ENCODE measurements at places on chromosomes 5 and 9.

GRCh38 chr9:93587284-93587650 is 10.9 kb downstream of the PHF2 start:
- no peak for DNase-seq

- DNase-seq: no peak
Observed at GRCh38 chr9:1018121-1018520, 32.0 kb upstream of the DMRT2 start.

DNA sequence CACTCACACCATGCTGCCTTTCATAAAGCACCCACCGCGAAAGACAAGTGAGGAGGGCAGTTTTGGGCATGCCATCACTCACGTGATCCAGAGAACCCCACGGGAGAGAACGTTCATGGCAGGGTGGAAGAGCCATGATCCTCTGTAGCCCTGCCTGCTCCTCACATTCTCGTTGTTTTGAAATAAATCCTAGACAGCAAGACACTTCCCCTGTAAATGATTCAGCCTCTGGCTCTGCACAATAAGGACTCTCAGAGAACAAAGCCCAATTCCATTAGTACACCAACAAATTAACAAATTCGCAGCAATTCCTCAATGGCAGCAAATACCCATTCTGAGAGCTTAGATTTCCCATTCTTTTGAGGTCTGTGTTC is 71.5 kb downstream of the WNK2 start:
- DNase-seq: no peak

DNA sequence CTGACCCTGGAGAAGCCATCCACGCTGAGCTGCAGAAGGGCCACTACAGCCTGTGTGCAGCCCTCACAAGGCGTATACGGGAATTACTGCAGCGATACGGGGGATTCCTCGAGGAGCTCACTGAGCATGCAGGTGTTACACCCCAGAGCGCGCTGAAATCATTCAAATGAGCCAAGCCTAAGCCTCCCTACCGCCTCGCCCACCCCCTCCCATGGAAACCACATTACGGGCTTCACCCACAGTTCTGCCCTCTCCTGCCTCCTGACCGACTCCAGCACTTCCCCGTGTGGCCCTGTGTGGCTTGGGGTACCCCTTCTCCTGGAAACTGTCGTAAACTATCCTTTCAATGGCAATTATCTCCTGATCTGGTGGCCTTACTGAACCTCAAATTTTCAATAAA is 13.3 kb downstream of the SURF6 start:
- no peak for DNase-seq

DNA sequence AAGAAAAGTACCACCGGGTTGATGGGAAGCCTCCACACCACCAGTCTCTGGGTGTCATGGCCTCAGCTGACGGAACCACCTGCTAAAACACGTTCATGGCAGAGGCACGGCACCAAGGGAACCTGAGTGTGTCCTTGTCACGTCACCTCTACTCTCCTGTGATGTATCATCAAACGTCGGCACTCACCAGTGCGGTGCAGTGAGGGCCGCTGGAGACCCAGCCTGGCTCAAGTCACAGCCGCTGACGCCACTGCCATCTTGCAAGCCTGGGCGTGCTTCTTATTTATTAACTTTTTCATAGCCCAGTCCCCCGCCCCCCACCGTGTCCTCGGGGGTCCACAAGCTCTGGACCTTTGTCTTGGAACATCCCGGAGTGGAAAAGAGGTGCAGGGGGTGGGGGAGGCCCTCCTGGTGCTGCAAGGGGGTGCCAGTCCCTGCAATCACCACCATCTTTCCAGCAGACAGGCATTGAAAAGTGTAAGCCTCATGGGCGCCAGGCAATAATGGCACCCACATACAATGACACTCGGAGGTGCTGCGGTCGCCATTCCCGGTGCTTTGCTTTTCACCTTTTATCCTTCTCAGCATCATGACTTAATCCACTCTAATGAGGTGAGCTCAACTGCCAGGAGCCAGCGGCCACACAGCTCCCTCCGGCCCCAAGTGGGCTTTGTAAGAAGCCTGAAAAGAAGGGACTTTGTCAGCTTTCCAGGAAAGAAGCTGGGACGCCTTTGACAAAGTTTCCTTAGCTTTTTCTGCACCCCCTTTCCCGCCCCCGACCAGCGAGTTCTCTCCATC is 202.3 kb upstream of the IRX1 start:
- no peak for DNase-seq

GRCh38 chr9:84772511-84772910 is 103.0 kb downstream of the NTRK2 start:
- DNase-seq: no peak

GRCh38 chr5:136080113-136080482 is 51.3 kb downstream of the TGFBI start:
- no peak for DNase-seq

DNA sequence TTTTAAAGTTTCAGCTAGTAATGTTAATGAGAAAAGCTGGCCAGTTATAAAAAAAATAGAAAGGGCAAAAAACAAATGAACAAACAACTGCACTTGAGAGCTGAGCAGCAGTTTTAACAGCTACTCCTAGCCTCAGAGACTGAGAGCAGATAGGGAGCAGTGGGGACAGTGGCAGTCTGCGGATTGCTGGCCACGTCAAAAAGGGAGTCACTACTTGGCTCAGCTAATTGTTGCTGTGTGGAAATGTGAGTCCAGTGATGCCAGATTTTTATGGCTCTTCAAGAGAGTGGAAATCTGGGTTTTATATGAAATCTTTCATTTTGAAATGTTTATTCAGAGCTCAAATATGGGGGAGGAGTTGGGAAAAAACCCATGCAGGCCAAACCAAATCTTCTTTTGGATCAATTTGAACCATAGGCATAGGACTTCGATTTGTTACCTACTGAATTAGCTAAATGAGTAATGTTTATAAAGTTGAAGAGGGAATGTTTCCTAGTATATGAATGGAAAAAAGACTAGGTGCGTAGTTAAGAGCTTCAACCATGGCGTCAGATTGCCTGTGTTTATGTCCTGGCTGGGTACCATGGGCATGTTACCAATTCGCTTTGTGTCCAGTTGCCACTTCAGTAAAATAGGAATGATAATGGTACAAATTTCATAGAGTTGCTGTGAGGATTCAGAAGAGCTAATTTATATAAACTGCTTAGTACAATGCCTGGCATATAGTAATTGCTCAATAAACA is 102.1 kb downstream of the PAM start:
- DNase-seq: no peak

DNA sequence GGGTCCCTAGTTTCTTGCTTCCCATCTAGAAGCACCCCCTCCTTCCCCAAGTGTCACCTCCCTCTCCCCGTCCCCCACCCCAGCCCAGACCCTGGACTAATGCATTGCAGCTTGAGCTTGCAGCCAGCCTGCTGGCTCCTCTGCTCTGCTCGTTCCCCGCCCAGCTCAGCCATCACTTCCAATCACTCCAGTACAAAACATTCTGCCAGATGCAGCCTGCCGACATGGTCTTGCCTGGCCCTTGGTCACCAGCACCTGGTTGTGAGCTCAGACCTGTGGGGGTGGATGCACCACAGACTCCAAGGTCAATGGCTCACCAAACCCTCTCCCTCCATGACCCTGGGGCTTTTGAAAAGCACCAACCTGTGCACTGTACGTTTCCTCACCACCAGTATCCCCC is 172.9 kb upstream of the SMIM23 start:
- DNase-seq: no peak

- no peak for DNase-seq
Observed at GRCh38 chr5:174680901-174681565, 43.3 kb upstream of the MSX2 start.

DNA sequence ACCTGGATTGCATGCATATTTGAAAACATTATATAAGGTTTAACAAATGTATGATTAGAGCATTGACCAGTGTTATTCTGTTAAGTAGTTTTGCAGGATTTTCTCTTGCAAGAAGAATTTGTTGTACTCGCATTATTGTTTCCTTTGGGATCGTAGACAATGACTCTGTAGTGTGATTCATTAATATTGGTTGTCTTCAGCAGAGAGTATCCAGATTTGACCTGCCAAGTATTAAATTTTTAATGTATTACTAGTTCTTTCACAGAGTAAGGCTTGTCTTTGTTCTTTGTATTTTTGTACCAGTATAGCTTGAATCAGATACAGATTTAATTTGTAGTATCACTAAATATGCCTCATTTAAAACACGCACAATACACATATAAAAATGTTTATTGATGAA is 155.0 kb downstream of the PBX3 start:
- DNase-seq: no peak

GRCh38 chr9:120569556-120569955 is 10.4 kb downstream of the CDK5RAP2 start:
- DNase-seq: no peak

DNA sequence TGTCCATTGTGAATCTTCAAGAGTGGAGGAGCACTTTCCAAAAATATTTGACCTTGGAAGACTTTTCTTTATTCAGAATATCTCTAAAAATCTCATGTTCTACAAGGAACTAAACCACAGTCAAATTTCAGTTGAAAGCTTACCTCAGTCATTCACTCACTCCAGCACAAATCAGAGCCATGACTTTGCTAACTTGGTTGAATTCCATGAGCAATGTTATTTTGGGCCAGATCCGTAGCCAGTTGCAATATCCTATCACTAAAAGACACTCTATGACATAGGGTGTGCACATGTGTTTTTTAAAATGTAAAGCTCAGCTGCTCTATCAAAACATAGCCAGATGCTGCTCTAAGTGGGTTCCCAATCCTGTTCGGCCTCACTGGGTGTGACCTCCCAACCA is 156.1 kb upstream of the ANKRD55 start:
- DNase-seq: no peak

Data from stimulated activated CD8-positive, alpha-beta memory T cell treated with anti-CD3 and anti-CD28 coated beads, Interleukin-4, amount 100 ng/mL, for 1 hour (primary cell).